ENCODE measurements at places on chromosomes 7 and 10.
A peak's percentile ranks its signal among the peaks of the same experiment; 100 is the strongest.

DNA sequence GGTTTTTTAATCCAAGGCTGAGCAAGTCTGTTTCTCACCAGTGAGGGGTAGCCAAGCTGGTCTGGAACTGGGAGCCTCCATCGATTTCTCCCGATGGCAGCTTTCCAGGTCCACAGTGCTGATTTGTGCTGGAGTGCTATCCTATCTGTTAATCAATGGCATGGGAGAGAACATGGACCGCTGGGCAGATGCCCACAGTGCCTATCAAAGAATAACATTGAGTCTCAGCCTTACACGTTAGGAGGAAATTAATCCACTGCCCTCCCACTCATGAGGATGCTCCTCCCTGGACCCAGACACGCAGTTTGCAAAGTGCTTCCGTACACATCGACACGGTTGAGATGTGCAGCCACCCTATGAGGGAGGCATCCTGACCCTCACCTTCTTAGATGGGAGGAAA lies 36.0 kb upstream of the CUX1 start:
- DNase-seq = no peak

GRCh38 chr10:52779541-52780390 lies 7.2 kb upstream of the MBL2 start:
- DNase-seq = peak; percentile 90

- no peak for DNase-seq
Observed at GRCh38 chr10:77513781-77514331, 123.8 kb downstream of the KCNMA1 start.

DNA sequence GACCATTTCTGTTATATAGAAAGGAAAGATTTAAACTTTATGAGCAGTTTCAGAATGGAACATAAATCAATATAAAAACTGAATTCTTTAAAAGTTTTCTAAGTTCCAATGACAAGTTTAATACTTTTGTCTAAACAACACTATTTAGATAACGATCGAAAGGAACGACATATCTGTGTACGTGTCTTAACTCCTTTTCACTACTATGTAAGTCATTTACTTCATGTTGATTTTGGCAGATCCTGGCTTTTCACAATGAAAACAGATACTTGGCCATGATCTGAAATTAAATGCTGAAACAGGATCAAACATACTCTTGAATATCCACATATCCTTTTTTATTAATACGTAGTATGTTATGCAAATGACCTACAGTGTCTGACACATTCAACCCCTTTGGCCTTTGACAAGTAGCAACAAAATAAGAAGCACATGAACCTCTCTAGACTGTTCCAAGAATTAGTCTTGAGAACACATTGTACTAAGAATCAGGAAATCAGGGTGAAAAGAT lies 41.9 kb downstream of the RNLS start:
- no peak for DNase-seq

DNA sequence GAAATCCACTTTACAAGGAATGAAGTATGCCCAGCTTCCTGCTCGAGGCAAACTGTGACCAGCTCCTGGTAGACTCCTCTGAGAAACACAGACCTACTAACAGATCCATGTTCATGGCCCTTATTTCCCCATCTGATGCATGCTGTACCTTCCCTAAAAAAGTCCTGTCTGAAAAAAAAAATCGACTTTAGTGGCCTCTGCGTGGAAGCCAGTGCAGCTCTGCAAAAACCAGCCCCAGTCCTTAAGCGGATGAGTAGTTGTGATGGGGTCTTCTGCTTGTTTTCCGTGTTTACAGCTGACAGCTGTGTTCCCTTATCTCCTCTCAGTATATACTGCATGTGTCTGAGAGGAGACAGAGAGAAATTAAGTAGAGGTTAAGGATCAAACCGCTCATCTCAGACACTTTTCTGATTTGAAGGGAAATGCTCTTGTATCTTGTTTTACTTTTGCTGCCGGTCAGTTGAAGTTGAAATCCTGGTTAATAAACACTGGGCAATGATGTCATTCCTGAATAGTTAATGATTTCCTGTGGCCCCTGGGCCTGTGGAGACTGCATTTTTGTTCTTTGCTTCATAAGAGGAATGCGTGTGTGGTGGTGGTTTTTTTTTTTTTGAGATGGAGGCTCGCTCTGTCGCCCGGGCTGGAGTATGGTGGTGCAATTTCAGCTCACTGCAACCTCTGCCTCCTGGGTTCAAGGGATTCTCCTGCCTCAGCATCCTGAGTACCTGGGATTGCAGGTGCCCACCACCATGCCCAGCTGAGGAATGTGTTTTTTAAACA lies 67.6 kb downstream of the DOCK1 start:
- DNase-seq = no peak

DNA sequence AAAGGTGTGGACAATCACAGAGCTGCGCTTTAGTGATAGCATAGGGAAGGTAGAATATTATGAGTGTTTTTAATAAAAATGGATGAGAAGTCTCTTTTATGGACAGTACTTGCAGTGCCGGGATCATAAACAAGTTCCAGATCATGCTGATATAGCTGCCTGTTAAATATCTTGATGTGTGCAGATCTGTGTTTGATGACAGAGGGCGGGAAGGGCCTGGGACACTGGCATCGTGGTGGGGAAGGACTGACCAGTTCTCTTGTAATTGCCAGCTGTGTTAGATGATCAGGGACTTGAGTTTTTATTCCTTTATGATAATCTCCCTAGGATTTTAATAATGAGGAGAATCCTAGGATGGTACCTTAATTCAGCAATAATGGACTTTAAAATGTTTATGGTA lies 14.6 kb downstream of the SND1 start:
- no peak for DNase-seq

GRCh38 chr7:74143383-74143782 lies 30.8 kb upstream of the EIF4H start:
- no peak for DNase-seq

DNA sequence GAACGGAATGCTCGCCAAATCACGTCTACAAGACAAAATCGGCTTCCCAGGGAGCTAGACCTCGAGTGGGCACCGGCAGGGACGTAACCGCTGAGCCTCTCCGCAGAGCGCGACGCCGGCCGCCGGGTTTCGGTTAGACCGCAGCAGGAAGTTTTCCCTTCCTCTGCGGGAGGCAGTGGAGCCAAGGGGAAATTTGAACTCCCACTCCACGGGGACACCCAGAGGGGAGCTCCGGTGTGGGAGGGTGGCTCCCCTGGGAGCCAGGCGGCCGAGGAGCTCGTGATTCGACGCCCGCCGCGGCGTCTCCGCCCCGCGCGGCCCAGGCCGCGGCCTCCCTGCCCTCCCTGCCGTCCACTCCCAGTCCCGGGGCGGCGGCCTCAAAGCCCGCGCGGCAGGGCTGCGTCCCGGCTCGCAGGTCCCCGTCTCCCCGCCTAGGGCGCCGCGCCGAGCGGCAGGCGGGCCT lies 426 bp downstream of the SYPL1 start:
- DNase-seq = no peak

DNA sequence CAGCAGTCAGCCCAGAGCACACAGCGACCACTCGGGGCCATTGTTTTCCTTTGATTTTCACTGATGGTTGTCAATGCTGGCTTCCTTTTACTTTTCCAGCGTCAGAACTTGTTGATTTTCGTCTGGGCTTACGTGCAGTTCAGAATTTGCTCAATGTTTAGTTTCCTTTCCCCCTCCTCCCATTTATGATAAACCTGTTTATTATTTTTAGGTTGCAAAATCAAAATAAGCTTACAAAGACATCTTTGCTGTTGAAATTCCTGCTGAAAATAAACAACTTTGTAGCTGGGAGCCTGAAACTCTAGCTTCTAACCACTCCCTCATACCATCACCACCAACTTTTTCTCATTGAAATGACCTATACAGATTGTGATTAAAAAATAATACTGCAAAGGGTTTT lies 83.1 kb upstream of the LYZL1 start:
- no peak for DNase-seq

- no peak for DNase-seq
Observed at GRCh38 chr7:44678101-44678470, 70.6 kb upstream of the ZMIZ2 start.

GRCh38 chr7:12581897-12582296 lies 11.4 kb downstream of the SCIN start:
- DNase-seq = no peak

GRCh38 chr7:78673272-78673671 lies 780.2 kb downstream of the MAGI2 start:
- DNase-seq = no peak

DNA sequence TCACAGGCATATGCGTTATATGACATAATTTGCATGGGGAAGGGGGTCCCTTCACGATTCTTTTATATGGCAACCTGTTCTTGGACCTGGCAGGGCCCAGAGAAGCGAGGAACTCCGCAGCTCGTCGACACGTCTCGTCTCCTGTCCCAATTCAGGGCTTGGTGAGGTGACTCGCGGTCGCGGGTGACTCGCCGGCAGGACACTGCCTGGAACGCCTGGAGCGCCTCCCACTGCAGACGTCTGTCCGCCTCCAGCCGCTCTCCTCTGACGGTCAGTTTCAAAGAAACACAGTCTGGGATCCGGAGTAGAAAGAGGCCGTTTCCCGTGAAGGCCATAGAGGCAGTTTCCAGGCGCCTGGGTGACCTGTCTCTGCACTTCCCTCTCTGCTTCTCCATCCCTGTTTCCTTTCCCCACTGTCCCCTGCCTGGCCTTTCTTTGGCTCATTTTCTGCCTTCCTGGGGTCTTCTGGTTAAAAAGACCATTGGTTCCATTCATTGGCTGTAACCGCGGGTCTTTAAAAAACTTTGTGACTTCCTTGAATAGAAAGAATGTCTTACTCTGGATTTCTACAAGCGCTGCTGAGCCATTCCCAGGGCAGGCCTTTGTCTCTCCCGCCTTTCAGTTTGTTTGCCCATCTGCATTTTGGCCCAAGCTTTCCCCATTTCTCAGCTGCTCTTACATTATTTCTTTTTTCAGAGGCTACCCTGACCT lies 1.2 kb downstream of the UPP1 start:
- peak; percentile 16 for DNase-seq

DNA sequence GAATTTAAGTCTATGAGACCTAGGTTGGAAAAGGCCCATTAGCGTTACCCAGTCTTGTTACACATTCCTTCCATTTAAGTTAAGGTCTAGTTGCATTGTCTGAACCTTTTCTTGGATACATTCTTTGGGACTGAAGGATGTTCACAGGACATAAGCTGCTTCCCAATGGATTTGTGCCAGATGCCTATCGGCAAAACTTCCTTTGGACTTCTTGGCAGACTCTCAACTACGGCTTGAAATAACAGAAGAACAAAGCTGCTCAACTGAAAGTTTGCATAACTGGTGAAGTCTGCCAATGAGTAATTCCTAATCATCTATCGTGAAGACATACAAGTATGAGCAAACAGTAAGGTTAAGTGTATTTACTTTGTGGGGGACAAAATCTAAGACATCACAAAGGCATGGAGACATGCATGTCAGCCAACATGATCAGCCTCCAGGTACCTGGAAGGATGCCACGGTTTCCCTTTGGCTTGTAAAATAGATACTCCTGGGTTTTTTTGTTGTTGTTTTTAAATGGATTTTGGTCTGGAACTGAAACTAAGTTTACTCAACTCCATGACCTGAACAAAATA lies 35.4 kb downstream of the MALSU1 start:
- DNase-seq = no peak

GRCh38 chr7:99369767-99370391 lies 4.7 kb upstream of the ARPC1B start:
- no peak for DNase-seq

DNA sequence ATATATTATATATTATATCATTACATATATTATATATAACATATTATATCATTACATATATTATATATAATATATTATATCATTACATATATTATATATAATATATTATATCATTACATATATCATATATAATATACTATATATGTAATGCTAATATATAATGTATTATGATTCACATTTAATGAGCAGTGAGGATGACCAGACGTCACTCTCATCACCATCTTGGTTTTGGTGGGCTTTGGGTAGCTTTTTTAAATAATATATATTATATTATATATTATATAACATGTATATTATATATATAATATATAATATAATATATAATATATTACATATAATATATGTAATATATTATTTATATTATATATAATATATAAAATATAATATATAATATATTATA lies 1189.4 kb upstream of the AUTS2 start:
- DNase-seq = no peak

- DNase-seq = no peak
Observed at GRCh38 chr7:6567886-6568285, 9.4 kb upstream of the ZDHHC4 start.

- DNase-seq = no peak
Observed at GRCh38 chr7:128410451-128410753, 620 bp upstream of the IMPDH1 start.

GRCh38 chr10:30463944-30464451 lies 30.0 kb downstream of the MAP3K8 start:
- no peak for DNase-seq

GRCh38 chr10:63396133-63396761 lies 69.5 kb downstream of the JMJD1C start:
- no peak for DNase-seq

GRCh38 chr10:97140902-97141745 lies 44.6 kb downstream of the SLIT1 start:
- DNase-seq = peak; percentile 29

DNA sequence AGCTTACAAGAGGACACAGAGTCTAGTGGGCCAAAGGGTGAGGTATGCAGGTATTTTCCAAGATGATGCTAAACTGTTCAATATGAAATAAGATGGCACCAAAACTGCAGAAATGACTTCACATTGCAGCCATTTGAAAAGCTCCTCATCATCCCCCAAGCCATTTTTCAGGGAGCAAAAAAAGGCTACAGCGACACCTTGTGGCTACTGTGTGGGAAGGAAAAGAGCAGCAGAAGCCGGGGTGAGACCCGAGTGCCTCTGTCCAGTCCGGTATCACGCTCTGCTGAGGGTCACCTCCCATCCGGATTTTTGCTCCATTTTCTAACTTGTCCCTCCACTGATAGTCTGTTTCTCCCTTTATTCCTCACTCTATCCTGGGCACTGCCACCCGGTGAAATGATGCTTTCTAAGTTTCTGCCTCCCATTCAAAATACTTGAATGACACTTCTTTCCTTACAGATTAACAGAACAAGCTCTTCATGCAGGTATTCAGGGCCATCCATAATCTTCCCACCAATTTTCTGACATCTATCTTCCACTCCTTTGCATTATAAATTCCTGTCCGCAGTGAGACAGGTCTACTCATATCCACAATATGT lies 220.2 kb downstream of the DGKI start:
- DNase-seq = peak; percentile 83

DNA sequence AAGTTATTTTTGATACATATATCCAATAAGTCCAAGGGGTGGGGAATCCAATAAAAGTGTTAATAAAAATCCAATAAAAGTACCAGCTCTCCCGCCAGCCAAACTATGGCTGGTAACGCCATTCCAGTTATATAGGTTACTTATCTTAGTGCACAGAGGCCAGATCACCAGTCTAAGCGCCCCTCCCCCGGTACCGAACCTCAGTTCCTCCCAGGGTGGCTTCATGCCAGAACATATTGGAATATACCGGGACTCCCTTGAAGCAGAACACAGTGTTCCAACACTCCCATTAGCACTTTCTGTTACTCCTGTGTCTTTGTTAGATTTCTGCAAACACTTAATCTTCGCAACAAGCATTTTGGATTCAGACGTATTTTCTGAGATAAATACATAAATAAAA lies 7.5 kb downstream of the FBH1 start:
- no peak for DNase-seq

GRCh38 chr7:148626828-148627227 lies 36.3 kb downstream of the C7orf33 start:
- DNase-seq = no peak

GRCh38 chr10:22501413-22501812 lies 156.1 kb downstream of the SPAG6 start:
- DNase-seq = no peak

Data from neural crest cell (in vitro differentiated cells).